ENCODE measurements at places on chromosomes 7 and 10.

DNA sequence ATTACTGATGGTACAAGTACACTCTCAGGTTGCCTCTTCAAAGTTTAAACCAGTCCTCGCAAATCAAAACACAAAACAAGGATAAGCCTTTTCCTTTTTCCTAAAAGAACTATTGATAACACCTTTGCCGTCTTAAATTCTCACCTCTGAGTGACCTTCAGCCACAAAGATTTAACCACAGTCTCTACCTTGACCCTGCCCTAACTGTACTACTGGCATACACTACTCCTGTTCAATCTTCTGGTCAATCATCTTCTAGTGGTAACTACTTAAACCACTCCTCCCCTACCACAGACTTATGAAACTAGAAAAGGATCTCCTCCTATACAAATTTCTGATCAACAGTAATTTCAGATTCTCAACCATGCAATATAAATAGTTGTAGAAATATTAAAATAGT lies 15.1 kb downstream of the UPF2 start:
- DNase-seq = no peak

DNA sequence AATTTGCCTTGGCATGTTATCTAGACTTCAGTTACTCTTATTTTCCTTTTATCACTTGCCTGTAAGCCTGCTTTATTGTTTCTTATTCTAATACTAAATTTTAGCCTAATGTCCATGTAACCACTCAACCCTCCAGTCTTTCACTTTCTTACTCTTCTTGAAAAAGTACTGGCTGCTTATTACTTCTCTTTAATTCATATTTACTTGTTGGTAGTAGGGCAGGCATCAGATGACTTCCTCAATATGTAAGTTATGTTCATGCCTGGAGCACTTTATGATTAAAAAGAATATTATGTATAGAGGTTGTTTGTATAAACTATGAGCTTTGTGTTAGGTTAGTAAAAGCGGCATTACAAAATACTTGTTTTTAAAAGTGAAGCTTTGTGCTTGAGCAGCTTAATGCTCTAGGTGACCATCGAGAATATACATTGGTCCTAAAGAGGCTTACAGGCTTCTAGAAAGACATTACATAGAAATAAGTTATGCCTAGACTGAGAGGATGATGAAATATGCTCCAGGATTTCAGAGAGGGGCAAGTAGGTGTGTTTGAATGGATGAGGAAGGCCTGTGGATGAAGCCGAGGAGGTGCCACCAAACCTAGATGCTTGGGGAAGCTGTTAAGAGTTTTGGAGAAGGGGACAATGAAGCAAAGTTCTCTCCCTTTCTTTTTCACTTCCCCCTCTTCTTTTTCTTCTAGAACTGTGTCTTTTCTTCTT lies 207.1 kb upstream of the HDAC9 start:
- DNase-seq = no peak

DNA sequence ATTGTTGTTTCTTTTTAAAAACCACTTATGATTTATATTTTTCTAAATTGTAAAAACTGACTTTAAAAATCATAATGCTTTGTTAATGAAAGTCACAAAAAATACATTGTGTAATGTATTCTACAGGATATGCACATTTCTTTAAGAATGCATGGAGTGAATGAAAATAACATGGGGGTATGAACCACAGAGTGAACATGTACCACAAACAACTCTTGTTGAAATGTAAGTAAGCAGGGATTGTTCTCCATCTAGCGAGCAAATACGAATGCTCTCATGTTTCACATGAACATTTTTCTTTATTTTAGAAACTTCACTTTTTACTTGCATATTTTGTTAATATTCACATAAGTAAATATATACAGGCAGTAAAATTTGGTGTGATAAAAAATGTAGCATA lies 35.6 kb upstream of the LAMB4 start:
- no peak for DNase-seq

DNA sequence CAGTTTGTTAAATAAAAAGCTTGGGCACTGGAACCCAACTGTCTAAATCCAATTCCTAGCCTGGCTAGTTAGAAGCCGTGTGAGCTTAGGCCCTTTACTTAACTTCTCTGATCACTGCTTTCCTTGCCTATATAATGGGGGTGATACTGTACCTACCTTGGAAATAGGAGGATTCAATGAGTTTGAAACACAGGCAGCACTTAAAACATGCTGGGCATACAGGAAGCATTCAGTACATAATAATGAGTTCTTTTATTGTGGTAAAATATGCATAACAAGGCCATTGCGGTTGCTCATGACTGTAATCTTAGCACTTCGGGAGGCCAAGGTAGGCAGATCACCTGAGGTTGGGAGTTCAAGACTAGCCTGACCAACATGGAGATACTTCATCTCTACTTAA lies 47.4 kb upstream of the SEPHS1 start:
- no peak for DNase-seq

DNA sequence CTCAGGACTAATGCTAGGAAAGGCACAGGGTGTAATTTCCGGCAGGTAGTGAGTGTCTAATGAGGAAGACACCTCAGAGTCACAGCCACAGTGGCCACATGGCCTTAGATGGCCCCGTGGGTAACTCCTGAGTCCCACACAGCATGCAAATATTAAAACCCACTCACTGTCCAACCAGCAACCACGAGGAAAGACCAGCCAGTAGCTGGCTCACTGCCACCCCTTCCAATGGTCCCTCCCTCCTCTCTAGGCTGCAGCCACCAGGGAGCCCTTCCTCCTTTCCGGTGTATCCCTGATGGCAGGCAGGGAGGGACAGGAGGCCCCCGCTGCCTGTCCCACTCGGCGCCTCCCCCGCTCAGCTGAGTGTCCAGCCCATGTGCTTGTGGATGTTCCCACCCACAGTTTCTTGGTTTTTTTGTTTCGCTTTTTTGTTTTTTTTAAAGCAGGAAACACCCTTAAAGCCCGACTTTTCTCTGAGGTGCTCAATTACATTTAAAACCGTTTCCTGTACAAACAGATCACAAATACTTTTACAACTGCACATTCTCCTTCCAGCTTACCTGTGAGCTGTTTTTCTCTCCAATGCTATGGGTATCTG lies 9.2 kb downstream of the BNIP3 start:
- DNase-seq = no peak

- DNase-seq = no peak
These were observed 32.7 kb downstream of the TBXAS1 start for GRCh38 chr7:139861803-139862202.

GRCh38 chr7:155996718-155997280 lies 184.5 kb upstream of the SHH start:
- no peak for DNase-seq

DNA sequence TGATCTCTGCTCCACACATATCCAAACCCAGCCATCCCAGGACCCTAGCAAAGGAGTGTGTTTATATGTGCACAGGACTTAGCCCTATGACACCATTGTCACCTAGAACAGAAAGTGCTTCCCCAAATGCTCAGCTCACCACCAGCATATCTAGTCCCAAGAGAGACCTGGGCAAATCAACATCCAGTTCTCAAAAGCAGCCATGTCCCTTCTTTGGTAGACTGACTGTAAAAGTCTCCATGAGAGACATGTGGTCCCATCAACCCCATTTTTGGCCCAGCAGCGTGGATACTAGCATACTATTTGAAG lies 20.9 kb upstream of the ARHGAP22 start:
- no peak for DNase-seq

GRCh38 chr7:102104245-102104644 lies 182.4 kb upstream of the SH2B2 start:
- no peak for DNase-seq

Measured in amygdala (tissue), 56 donors.